RWPE2 (cell line): ENCODE measurements at places on chromosomes 7 and 10.

- no peak for DNase-seq
These were observed 2.8 kb upstream of the UCN3 start for GRCh38 chr10:5361966-5362365.

GRCh38 chr10:33566426-33566825, 232.0 kb upstream of the NRP1 start:
- DNase-seq: no peak

GRCh38 chr7:40531956-40532355, 397.2 kb downstream of the SUGCT start:
- no peak for DNase-seq

- DNase-seq: no peak
These were observed 4.8 kb upstream of the ZNF488 start for GRCh38 chr10:47388879-47389278.

DNA sequence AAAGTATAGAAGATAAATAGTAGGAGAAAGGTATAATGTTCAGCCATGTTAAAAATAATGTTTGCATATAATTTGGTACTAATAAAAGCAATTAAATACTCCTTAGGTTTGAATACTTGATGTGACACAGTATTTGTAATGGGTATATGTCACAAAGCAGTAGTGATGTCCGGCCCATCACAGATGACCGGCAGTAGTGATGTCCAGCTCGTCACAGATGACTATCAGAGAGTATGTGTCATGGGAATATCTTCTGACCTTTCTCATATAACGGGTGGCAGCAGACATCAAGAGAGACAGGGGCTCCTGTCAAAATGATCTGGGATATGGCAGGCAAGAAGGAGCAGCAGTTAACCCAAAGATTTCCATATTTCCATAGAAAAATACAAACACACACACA, 477.4 kb upstream of the KLF6 start:
- DNase-seq: no peak

DNA sequence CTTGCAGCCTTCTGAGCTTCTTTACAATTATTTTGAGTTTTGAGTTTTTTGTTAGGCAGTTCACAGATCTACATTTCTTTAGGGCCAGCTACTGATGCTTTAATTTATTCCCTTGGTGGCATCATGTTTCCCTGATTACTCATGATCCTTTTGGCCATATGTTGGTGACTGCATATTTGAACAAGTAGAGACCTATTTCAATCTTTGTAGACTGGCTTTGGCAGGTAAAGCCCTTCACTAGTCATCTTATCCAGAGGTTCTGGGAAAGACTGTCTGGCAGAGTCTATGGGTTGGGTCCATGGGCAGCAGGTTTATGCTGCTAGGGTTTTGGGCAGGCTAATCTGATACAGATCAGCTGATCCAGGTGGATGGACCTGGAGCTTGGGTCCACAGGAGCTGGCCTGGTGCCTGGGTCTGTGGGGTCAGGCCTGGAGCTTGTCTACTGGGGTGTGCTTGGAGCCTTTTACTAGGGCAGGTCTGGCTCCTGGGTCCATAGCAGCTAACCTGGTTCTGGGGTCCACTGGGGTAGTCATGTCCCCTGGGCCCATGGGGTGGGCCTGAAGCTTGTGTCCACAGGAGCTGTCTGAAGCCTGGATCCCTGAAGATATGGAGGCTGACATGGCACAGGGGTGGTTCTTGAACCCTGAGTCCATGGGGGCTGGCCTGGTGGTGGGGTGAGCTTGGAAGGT, 72.7 kb downstream of the GPR85 start:
- DNase-seq: no peak
